Small intestine (tissue), 16 donors: ENCODE measurements at places on chromosomes 5 and 9.

GRCh38 chr9:113341712-113342410 lies 1.8 kb upstream of the WDR31 start:
- DNase-seq = no peak

DNA sequence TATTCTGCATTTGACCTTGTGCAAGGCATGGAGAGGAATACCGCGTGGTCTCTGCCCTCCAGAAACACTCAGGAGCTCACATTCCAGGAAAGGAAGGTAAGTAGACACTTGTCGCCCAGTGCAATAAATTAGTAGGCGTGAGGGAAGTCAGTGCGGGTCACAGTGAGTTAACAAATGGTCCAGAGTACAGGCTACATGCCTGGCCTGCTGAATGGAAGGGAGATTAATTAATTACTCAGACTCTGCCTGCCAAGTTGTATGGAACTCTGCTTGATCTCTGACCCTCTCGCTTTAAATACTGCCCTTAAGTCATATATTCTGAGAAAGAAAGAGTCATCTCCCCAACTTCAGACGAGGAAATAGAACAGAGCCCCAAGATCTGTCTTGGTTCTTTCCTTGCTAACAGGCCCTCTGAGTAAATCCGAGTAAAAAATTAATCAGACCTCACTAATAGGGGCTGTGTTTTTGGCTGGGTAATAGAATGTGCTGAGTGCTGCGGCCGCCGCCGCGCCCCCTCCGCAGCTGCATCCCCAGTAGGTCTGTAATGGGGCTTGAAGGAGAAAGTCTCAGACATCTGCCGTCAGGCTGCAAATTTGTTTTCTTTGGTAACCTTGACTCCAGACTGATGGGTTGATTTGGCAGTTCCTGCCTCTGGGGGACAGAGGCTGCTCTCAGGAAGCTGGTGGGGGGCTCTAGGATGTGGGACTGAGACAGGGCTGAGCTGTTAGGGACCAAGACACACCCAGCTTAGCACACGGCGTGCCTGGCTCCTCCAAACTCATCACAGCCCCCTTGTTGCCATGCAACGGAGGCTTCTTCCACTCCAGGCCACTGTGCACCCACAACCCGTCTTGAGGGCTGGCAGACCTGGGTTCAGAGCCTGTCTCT lies 144.4 kb downstream of the NSG2 start:
- peak; percentile 82 for DNase-seq

GRCh38 chr5:14167211-14167845 lies 24.2 kb downstream of the TRIO start:
- no peak for DNase-seq

DNA sequence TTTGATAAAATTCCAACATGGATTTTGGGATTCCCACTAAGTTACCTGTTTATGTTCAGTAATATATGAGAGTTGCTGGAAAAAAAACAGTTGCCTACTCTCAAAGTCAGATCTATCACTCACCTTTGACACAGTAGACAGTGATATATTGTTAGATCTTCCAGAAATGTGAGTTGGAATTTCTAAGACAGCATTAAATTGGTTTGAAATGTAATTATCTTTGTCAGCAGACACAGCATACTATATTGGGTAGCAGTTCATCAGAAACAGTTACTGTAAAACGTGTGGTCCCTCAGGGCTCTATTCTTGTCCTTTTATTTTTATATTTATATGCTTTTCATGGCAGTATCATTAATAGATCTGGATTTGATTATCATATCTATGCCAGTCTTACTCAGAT lies 433.6 kb upstream of the ARRDC3 start:
- no peak for DNase-seq

GRCh38 chr5:75512383-75513074 lies 838 bp downstream of the POLK start:
- DNase-seq = no peak

DNA sequence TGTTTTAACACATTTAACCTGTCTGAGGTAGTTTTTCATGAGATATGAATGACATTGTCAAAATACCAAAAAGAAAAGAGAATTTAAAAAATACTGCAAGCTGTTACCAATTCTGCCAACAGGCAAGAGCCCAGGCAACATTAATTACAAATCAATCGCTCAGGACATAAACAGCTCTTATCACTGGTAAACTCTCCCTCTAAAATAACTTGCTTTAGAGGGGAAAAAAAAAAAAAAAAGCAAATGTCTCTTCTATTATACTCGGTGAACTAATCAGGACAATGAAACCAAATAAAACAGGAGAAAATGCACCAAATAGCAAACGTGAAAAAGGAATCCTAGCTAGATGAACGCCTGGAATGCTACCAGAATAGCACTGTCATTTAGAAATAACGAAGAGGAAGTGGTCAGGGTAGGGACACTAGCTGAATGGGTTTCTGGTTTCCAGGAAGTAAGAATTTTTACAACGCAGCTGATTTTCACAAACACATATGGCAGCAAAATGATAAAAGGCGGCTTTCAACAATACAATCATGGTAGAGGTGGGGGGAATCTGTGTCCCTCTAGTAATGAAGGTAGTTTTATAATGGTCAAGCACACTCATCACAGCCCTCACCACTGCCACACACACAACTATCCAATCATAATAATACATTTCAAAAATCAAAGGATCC lies 94.9 kb downstream of the DENND1A start:
- peak; percentile 25 for DNase-seq

- DNase-seq = no peak
These were observed 3.6 kb upstream of the SLC25A48 start for GRCh38 chr5:135830876-135831275.

- DNase-seq = no peak
These were observed 41.0 kb downstream of the STOM start for GRCh38 chr9:121328876-121329681.

- DNase-seq = peak; percentile 78
These were observed 210.2 kb upstream of the ACTBL2 start for GRCh38 chr5:57692582-57693487.

DNA sequence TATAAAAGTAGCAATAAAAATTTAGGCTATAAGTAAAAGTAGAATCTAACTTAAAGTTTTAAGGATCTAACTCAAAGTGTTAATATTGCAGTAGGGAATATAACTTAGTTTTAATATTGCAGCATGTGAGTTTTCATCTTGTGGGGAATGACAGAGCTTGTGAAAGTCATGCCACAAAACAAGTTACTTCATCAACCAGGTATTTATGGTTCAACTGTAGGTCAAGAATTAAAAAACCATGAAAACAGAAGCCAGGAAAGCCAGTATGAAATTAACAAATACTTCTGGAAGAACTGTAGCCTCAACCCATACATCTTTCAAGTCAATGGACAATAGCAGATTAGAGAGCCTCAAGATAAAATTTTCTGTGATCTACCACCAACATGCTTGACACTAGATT lies 19.0 kb downstream of the HMGCS1 start:
- no peak for DNase-seq

GRCh38 chr5:173020643-173021042 lies 35.5 kb upstream of the CREBRF start:
- no peak for DNase-seq

GRCh38 chr5:149283626-149284480 lies 12.2 kb downstream of the AFAP1L1 start:
- DNase-seq = no peak

GRCh38 chr5:74415695-74416102 lies 224.8 kb downstream of the ENC1 start:
- DNase-seq = peak; percentile 77

- DNase-seq = no peak
These were observed 142.4 kb downstream of the YIPF5 start for GRCh38 chr5:144028058-144028457.

GRCh38 chr5:94932259-94932658 lies 313.8 kb downstream of the SLF1 start:
- DNase-seq = no peak

DNA sequence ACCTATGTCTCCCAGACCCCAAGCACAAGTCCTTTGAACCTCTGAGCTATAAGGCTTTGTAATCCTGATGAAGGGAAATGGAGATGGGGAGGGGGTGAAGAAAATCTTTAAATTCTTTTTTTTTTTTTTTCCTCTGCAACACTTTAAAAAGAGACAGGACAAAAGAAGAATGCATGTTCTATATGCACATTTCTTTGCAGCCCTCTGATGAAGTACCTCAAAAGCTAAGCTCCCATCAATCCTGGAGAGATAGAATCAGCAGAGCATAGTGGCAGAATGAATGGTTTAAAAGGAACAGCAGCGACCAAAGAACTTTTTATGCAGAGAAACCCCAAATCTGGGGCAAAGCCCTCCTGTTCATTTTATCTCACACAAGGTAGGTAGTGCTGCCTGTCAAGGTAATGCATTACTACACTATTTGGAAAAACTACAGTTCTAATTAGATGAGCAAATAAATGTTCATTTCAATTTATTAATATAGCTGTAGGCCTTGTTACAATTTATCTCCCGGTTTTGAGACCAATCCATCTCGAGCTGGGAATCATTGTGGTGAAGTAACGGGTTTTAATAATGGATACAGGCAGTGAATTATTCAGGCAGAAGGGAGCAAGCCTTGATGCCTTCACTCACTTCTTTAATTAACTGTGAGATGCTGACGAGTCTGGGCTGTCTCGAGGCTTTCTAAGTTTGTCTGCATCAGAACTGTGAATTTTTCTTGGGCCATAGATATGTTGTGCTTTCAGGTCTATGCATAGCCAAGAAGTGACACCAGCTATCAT lies 173.5 kb upstream of the ZNF608 start:
- no peak for DNase-seq

DNA sequence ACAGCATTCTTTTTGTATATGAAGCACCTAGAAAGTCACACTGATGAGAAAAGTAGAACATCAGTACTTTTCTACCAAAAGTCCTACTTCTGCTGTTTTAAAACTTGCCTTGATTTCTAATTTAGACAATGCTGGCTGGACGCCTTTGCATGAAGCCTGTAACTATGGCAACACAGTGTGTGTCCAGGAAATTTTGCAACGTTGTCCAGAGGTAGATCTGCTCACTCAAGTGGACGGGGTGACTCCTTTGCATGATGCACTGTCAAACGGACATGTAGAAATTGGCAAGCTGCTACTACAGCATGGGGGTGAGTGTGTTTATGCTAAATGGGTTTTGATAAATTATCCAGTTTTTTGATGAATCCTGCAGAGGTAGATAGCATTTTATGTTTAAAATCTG lies 73.5 kb downstream of the SLF1 start:
- DNase-seq = no peak

DNA sequence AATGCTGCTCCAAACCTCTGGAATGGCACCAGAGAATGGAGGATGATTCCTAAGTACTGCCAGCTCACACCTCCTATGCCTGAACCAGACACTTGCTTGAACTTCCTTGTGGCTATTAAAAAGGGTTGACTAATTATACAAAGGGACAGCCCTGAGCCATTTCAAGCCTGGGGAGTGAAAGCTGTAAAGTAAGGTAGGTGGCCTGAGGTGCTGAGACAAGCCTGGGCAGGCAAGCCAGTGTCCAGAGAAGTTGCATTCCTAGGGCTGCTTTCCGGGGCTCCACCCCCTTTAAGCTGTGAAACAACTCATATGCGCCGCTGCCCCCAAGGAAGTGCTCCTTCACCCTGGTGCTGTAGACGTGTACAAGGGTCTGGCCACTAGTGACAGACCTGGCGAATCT lies 79.9 kb upstream of the SLC1A3 start:
- no peak for DNase-seq

DNA sequence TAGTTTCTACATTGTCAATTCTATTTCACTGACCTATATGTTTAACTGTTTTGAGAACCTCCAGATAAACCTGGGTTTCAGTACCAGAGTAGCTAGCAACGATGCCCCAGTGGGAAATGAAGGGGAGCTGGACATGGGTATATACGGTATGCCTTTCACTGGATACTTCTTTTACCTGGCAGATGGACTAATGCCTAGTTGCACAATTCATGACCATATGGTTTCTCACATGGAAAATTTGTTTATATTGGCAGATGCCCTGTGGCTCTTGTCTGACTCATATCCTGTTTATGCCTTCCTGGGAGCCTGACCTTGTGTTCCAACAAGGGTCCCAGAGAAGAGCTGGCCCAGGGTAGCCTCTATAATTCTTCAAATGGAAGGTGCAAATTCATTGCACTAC lies 144.1 kb downstream of the MAT2B start:
- peak; percentile 35 for DNase-seq
